Testis (tissue), 5 donors: ENCODE measurements at places on chromosomes 6 and 20.

DNA sequence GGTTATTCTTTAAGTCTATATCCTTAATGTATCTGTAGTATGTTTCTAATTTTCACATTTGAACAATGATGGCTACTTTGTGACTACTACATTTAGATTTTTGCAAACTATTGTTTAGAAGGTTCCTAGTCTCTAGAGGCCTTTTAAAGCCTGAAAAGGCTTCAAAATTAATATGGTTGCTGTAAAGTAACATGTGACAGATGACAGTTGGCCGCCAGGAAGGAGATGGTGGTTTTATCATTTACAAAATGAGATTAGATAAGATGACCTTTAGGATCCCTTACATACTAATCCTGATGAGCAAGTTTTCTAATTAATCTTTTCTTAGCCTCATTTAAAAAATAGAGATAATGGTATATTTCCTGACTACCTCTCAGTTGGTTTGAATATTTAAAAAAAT, 18.8 kb downstream of the SCAF8 start:
- no peaks in the 10 kb centered on the region for H3K36me3 ChIP-seq
- no peak overlapping the region for H3K4me3 ChIP-seq
- no peaks in the 10 kb centered on the region for H3K4me1 ChIP-seq
- H3K27me3 ChIP-seq = no peaks in the 10 kb centered on the region
- no peak overlapping the region for H3K27ac ChIP-seq

DNA sequence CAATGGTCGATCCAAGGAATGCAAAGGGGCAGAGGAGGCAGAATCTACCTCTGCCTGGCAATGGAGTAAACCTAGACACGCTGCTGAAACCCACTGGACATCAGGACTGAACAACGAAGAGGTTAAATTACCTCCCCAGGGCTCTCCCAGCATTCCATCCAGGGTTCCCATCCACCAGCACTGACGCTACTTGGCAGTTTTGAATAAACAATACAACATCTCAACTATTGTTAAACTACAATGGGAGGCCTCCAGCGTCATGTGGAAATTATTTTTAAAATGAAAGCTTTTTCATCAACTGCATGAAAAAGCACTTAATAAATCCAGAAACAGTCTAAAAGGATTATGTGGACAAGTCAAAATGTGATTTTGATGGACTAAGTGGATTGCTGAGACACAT, 96.8 kb upstream of the NHSL1 start:
- no peaks in the 10 kb centered on the region for H3K27me3 ChIP-seq
- no peak overlapping the region for H3K27ac ChIP-seq
- no peak overlapping the region for H3K4me3 ChIP-seq
- H3K36me3 ChIP-seq = no peaks in the 10 kb centered on the region
- no peak for DNase-seq
- no peaks in the 10 kb centered on the region for H3K4me1 ChIP-seq

GRCh38 chr6:152979116-152979515, 3.7 kb downstream of the FBXO5 start:
- peaks cover 12% of the 10 kb centered on the region for H3K4me1 ChIP-seq
- H3K36me3 ChIP-seq = no peaks in the 10 kb centered on the region
- no peaks in the 10 kb centered on the region for H3K27me3 ChIP-seq
- DNase-seq = no peak

DNA sequence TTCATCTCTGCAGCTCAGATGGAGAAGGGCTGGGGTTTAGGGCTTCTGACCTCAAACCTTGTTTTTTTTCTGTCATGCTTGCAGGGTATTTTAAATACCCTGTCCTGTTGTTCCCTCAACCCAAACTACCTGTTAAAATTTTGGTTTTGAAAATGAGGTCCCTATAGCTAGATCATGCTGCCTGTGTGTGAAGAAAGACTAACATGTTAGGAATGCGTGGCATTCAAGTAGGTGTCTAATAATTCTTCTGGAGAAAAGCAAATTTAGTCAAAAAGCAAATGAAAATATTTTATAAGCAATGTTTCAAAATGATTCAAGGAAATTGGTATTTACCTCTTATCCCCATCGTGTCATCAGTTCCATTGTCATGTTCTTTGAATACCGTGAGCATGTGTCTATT, 77.2 kb upstream of the C20orf144 start:
- no peaks in the 10 kb centered on the region for H3K36me3 ChIP-seq
- H3K4me3 ChIP-seq = no peak overlapping the region
- no peaks in the 10 kb centered on the region for H3K27me3 ChIP-seq
- H3K27ac ChIP-seq = no peak overlapping the region

DNA sequence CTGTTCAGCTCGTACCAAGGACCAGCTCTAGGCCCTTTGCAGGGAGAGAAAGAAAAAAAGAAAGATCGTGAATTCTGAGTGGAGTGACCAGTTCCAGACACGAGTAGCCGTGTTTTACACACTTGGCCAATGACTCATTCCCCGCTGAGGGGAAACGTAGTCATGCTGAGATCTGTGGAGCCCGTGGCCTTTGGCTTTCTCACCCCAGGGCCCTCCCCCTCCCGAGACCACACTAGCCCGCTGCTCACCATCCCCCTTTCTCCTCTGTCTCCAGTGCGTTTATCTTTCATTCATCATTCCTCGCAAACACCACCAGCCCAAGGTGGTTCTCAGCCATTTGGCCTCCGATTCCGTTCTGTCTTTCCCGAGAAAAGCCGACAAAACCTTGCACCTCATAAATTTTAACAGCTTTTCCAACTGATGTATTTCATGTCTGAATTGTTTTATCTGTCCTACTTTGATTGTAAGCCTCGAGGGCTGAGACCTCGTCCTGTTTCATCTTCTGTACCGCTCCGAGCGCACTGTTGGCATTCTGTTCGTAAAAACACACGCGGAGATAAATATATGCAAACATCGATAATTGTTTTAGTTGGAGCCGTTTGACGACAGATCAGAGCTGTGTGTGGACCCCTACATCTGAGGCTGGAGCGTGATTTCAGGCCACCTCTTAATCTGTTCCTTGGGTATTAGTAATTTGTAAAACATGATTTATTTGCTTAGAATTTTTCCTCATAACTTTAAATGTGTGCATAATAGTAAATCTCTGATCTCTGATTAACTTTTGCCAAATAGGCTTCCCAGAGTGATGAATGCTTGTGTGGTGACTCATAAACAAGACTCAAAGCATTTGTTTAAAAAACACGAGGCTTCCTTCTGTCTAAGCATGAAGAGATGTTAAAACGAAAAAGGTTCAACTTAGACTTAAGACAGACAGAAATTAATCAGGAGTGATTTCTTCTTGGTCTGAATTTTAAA, 336.6 kb downstream of the CDH4 start:
- no peak overlapping the region for H3K4me3 ChIP-seq
- no peak overlapping the region for H3K27ac ChIP-seq
- H3K36me3 ChIP-seq = no peaks in the 10 kb centered on the region
- no peaks in the 10 kb centered on the region for H3K27me3 ChIP-seq
- no peaks in the 10 kb centered on the region for H3K4me1 ChIP-seq

- DNase-seq = no peak
- no peaks in the 10 kb centered on the region for H3K4me1 ChIP-seq
- H3K27me3 ChIP-seq = no peaks in the 10 kb centered on the region
- no peak overlapping the region for H3K4me3 ChIP-seq
- no peaks in the 10 kb centered on the region for H3K36me3 ChIP-seq
Observed at GRCh38 chr6:85049282-85049681, 284.9 kb upstream of the TBX18 start.

DNA sequence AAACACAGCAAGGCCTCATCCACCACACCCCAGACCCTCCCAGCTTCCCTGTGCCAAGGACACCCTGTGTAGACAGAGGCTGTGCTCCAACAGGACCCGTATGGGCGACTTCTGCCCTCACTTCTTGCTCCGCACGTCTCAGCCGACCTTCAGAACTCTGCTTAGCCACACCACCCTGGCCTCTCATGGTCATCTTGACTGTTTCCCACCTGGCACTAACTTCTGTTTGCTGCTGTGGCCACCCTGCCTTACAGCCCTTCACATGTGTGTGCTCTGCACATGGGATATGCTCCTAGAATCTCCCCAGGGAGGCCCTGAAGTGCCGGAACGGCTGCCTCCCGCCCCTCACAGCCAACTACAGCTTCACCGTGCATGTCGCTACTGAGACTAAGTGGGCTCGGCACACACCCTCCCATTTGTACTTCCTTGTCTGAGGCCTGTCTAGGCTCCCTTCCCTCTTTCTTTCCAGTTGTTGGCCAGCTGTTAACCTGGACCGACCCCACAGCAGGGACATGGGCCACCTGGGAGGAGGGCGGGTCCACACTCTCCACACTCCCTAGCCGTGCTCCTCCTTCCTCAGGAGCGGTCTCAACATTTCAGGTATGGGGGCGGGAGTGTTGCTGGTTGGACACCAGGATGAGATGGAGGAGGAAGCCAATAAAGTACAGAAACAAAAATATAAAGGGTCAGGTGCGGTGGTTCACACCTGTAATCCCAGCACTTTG, 69.6 kb downstream of the PYGB start:
- H3K27me3 ChIP-seq = no peaks in the 10 kb centered on the region
- no peaks in the 10 kb centered on the region for H3K36me3 ChIP-seq
- H3K4me1 ChIP-seq = peaks cover 4% of the 10 kb centered on the region
- H3K27ac ChIP-seq = no peak overlapping the region
- no peak overlapping the region for H3K4me3 ChIP-seq

- no peaks in the 10 kb centered on the region for H3K27me3 ChIP-seq
- no peak overlapping the region for H3K4me3 ChIP-seq
- H3K4me1 ChIP-seq = no peaks in the 10 kb centered on the region
- peak; percentile 33 for DNase-seq
- no peak overlapping the region for H3K27ac ChIP-seq
Observed at GRCh38 chr6:11732036-11732631, 46.5 kb downstream of the ADTRP start.

DNA sequence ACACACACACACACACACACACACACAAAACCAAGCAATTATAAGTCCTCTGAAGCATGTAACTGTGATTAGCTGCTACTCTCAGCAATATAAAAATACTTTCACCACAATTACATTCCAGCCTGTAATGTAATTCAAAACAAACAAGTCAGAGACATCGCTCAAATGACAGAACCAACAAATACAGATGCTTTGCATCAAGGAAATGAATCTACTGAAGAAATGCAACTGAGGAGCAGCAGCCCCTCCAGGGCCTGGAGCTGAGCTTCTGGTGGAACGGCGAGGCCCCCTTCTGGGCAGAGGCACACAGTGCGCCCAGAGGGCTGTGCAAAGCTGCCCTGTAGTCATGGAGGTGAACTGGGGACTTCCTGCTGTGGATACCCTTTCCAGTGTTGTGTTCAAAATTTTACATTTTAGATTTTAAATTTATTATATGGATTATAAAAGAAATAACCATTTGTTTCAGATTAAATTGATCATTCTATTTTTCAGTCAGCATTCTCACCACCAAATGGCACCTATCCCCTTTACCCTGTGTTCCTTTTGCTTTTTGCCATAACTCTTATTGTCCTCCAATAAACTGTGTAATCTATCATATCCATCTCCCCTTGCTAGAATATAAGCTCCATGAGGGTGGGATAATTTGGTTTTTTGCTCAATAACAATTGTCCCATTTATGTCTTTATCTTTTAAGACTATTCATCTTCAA, 23.2 kb downstream of the ADAT2 start:
- H3K4me3 ChIP-seq = no peak overlapping the region
- no peak overlapping the region for H3K27ac ChIP-seq
- H3K4me1 ChIP-seq = no peaks in the 10 kb centered on the region
- H3K27me3 ChIP-seq = no peaks in the 10 kb centered on the region

GRCh38 chr6:124423621-124424020, 538.6 kb upstream of the RNF217 start:
- H3K36me3 ChIP-seq = no peaks in the 10 kb centered on the region
- no peaks in the 10 kb centered on the region for H3K4me1 ChIP-seq
- no peaks in the 10 kb centered on the region for H3K27me3 ChIP-seq
- no peak for DNase-seq
- H3K4me3 ChIP-seq = no peak overlapping the region

- H3K4me3 ChIP-seq = no peak overlapping the region
- no peaks in the 10 kb centered on the region for H3K4me1 ChIP-seq
- DNase-seq = no peak
Observed at GRCh38 chr20:14401479-14402138, 64.2 kb upstream of the FLRT3 start.

DNA sequence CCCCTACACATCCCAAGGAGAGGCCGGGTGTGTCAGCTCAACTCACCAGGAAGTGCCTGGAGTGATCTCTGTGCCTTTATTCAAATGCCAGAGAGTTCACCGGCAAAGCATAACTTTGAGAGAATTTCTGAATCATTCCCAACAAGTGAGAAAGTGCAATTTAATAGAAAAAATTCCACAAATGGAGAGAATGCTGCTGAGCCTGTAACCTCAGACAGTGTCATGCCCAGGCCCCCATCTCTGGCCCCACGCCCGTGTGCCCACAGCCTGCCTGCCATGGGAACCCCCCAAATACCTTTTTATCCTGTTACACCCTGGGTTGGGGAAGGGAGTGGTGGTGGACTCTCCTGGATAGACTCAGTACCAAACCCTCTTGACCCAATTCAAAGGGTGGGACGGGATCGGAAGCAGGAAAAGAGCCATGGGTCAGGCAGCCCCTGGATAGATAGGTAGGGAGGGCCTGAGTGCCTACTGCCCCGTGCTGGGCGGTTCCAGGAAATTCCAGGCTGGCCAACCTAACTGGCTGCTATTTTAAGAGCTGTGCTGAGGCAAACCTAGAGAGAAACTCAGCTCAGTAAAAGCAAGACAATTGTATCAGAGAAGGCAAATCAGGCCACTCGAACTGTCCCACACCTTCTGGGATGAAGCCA, 179.0 kb upstream of the FOXA2 start:
- H3K27me3 ChIP-seq = no peaks in the 10 kb centered on the region
- H3K4me1 ChIP-seq = no peaks in the 10 kb centered on the region
- H3K36me3 ChIP-seq = no peaks in the 10 kb centered on the region
- no peak overlapping the region for H3K27ac ChIP-seq
- H3K4me3 ChIP-seq = no peak overlapping the region

- no peaks in the 10 kb centered on the region for H3K27me3 ChIP-seq
- DNase-seq = no peak
- H3K4me1 ChIP-seq = peaks cover 3% of the 10 kb centered on the region
- H3K36me3 ChIP-seq = no peaks in the 10 kb centered on the region
- no peak overlapping the region for H3K4me3 ChIP-seq
Observed at GRCh38 chr6:31597006-31597405, 4.2 kb upstream of the NCR3 start.

DNA sequence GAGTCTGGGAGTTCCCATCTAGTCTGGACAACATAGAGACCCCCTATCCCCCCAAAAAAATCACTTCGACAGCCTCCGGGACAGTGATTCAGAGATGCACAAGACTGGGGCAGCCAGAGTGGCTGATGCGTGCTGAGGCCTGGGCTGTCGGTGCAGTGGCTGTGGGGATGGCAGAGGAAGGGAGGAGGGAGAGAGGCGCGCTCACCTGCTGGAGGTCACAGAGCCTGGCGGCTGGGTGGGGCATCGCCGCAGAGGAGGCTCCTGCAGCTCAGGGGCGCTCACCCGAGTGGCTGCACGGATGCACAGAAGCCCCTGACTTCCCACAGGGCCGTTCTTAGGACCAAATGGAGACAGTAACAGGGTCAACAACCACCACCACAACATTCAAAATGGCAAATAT, 182.8 kb downstream of the SMOC2 start:
- H3K27me3 ChIP-seq = no peaks in the 10 kb centered on the region
- no peak for DNase-seq
- no peak overlapping the region for H3K4me3 ChIP-seq
- no peaks in the 10 kb centered on the region for H3K36me3 ChIP-seq
- no peaks in the 10 kb centered on the region for H3K4me1 ChIP-seq
